ENCODE measurements at places on chromosomes 5 and 9.

DNA sequence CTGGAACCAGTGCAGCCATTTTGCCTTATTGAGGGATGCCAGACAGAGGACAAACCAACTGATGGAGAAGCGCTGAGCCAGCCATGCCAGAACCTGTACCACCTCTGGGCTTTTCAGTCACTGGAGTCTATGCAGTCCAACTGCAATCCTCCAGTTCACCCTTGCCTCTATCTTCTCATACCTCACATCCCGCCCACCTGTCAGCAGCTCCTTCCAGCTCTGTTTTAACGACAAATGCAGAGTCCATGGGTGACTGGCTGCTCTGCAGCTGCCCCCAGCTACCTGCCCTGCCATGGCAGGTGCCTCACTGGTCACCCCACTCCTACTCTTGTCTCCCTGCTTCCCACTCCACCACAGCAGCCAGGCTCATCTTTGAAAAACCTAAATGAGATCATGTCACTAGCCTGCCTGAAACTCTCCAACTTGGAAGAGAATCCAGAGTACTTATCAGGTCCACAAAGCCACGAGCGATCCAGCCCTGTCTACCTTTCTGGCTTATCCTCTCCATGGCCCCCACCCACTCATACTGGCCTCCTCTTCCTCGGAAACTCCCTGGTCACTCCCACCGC is 14.0 kb upstream of the ACSL6 start:
- DNase-seq, result no peak

DNA sequence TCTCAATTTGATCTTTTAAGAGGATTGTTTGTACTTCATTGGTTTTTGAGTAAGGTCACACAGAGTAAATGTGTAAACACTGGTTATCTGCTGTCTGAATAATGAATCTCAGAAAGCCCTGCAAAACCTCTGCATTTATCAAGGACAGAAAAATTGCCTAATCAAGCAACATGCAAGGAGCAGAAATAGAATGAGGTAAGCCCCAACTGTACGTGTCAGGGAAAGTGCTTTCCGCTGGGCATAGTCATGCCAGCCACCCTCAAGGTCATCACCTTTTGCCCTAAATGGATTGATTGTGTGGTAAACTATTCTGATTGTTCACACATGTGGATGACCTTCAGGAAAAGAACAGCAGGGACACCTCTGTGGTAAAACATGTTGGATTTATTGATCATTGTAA is 376.9 kb upstream of the KCNN2 start:
- DNase-seq, result no peak

- no peak for DNase-seq
Measured at GRCh38 chr5:139810341-139811273, 15.0 kb downstream of the PSD2 start.

GRCh38 chr9:27110181-27110580 is 1.2 kb downstream of the TEK start:
- DNase-seq, result no peak

DNA sequence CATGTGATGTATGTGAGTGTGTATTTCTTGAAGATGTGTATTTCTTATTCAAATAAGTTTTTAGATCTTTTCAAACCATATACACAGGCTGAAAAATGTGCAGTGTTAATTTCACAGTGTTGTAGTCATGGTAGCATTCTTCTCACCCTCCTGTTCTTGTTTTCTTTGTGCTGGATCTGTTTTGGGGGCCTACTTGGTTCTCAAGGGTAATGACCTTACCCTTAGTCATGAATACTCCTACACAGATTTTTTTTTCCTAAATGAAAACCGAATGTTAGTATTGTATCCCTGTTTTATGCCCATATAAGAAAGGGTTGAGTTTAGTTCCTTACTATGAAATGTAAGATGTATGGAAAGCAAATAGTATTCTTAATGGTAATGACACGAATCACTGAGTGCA is 88.0 kb downstream of the SLC44A1 start:
- no peak for DNase-seq

GRCh38 chr9:2303056-2303455 is 287.9 kb downstream of the SMARCA2 start:
- DNase-seq, result no peak

GRCh38 chr9:114902786-114903524 is 27.4 kb downstream of the TNFSF8 start:
- no peak for DNase-seq
